Activated CD4-positive, alpha-beta memory T cell treated with anti-CD3 and anti-CD28 coated beads for 36 hours (primary cell): ENCODE measurements at places on chromosomes 16 and 17. TPM values are rescaled to one million over a fixed set of nuclear protein-coding genes. Genes with fewer than 3 reads are reported as not detected.

SRCIN1 gene
- 0.92 TPM for total RNA-seq

CD300E gene
- total RNA-seq: not detected

ICAM2 gene
- total RNA-seq: 66.7 TPM

KCNJ12 gene
- not detected for total RNA-seq

COL1A1 gene
- total RNA-seq: 3.7 TPM

DNA sequence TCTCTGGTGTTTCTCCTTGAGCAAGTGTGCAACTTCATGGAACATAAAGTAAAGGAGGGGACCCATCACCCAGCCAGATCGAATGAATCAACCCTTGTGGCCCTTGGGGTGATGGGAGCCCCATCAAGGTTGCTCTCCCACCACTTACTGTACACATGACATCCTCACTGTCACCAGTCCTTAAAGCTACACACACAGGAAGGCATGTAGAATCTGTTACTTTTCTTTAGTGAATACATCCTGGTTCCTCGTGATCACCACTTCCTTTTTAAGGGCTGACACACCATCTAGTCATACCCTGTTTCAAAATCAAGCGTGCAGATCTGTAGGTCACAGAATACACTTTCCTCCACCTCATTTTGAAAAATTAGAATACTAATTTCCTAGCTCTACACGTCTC lies 22.6 kb upstream of the MPHOSPH6 start:
- DNase-seq: peak; percentile 58

- DNase-seq: no peak
Observed at GRCh38 chr17:6549384-6550036, 6.8 kb downstream of the PITPNM3 start.

GRCh38 chr16:4814046-4814445 lies 11.6 kb upstream of the ROGDI start:
- DNase-seq: no peak

- no peak for DNase-seq
Observed at GRCh38 chr17:78267253-78268073, 36.0 kb downstream of the TMEM235 start.

DNA sequence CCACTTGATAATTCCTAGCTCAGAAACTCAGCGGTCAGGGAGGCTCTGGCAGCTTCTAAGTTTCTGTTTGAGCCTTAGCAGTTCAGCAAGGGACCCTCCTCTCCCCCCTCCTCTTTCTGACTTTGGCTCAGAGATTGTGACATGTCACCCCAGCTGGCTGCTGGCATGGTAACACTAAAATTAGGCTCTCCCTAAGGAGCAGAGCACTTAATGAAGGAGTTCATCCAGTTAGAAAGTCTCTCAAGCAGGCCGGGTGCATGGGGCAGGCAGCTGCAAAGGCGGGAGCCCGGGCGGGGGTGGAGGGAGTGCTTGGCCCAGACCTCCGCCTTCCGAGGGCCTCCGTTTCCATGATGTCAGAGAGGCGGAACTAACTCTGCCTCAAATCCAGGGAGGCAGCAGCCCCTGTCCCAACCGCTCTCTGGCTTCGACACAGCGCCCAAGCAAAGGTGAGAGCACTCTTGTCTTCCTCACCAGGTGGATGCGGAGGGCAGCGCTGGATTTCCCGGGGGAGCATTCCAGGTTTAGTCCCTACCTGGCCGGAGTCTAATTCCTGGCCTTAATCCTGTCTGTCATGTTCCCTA lies 128.0 kb upstream of the PLCG2 start:
- no peak for DNase-seq

- DNase-seq: no peak
Observed at GRCh38 chr17:58525239-58525638, 10.8 kb upstream of the MTMR4 start.

DNA sequence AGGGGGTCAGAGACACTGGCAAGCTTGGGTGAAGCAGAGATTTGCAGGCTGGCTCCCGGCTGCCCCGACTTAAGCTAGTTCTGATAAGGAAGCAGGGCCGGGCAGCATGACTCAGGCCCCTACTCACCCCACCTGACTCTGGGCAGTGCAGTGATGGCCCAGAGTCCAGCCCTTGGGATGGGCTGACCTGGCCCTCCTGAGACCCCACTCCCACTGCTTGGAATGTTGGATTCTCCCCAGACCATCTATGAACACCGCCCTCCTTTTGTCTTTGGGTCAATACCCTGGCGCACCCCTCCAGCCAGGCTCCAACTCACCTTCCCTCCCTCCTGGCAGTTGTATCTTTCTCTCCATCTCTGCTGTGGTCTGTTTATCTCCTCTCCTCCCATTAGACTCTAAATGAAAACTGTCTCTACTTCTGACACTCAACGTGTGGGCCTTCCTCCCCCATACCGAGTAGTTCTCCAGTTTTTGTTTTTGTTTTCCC lies 21.0 kb downstream of the LGALS3BP start:
- no peak for DNase-seq

DNA sequence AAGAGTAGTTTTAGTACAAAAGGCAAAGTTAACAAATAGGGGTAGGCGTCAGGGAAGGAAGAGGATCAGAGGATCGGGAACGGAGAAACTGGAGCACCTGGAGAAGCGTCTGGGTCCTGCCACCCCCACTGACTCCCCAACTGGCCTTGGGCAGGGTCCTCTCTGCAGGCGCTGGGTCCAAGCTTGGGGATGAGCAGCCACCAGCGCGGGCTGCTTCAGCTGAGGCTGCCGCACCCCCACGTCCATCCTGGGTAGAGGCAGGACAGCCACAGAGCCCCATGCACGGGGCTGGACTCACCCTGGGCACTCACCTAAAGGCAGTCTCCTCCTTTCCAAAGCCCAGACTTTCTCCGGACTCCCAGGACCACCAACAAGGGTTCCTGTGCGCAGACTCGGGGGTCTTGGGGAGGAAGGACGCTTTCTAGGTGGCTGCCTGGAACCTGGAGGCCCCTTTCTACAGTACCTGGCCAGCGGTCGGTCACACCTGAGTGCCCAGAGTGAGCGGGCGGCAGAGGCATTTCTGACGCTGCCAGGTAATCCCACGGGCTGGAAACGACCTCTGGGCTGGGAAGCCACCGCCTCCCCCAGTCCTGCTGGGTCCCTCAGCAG lies 1.1 kb downstream of the HS3ST6 start:
- DNase-seq: no peak

DNA sequence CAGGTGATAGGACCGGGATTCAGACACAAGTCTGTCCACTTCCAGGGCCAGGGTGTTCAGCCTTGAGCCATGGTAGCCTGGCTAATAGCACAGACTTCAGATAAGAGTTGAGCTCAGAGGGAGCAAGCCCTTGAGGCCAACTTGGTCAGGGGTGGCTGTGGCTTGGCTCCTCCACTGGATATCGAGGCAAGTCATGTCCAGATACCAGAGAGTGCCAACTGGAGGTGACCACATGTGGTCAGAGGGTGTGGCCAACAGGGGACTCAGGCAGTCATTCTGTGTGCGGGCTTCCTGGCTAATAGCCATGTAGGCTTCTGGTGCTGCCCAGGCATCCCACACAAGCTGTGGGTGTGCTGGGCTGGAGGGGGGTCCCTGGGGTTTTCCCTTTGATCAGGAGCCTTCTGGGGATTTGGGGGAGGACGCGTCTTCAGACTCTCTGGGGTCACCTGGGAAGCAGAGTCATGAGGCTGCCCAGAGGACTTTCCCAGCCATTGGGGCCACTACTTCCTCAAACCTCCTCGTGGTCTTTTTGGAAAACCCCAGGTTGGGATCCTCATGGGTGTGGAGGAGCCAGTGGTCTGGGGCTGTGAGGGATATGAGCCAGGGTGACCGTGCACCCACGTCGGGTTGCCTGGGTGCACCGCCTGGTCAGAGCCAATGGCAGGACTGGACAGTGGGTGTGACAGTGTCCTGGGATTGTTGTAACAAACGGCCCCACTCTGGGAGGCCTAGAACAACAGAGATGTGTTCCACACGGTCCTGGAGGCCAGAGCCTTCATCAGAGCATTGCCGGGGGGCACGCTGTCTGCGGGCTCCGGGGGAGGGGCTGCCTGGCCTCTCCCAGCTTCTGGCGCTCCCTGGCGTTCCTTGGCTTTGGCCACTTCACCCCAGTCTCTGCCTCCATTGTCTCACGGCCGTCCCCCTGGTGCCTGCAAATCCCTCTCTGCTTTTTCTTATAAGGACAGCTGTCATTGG lies 25.0 kb downstream of the COX4I1 start:
- DNase-seq: no peak

DNA sequence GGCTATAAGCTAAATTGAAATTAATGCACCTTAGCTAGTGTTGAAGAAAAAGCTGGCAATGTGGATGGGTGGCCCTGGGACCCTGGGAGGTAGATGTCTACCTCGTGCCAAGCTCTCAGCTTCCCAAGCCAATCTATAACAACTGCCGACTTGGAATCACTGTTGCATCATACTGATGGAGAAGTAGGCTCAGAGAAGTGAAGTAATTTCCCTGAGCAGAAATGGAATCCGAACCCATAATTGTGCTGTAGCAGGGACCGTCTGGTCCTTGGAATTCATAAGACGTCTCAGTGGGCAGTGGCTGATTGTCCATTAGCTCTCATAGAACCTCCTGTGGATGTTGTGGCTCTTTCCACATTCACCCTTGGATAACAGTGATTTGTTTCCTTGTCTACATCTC lies 196.6 kb downstream of the RAB11FIP4 start:
- no peak for DNase-seq

DNA sequence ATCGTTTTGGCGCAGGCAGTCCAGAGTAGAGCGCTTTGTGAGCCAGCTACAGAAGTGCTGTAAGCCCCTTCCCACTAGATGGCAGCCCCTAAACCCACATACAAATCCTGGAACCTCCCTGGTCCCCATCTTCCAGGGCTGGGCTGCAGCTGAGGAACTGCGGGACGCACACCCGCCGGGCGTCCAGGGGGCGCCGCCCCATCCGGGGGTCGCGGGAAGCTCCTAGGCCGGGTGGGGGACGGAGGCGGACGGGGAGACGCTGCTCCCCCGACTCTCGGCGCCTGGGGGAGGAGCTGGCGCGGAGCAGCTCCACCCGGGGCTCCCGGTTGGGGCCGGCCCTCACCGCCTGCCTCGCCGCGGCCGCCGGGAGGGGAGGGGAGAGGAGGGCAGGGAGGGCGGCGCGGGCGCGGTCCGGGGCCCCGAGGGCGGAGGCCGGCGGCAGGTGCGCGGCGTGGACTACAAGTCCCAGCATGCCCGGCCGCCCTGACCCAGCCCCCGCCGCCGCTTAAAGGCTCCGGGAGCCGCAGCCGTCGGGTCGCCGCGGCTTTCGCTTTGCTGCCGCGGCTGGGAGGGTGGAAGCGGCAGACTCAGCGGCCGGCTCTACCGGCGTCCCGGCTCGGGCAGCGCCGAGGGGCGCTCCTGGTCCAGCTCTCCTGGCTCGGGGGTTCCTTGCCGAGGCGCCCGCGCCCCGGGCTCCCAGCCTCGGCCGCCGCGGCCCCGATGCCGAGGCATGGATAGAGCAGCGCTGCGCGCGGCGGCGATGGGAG lies at the start of gene KSR1:
KSR1 (plus strand) TSS at position 535 of the 767 bp plus-strand sequence; CDS start at position 731, 196 bp downstream.
- peak; percentile 88 for DNase-seq

DNA sequence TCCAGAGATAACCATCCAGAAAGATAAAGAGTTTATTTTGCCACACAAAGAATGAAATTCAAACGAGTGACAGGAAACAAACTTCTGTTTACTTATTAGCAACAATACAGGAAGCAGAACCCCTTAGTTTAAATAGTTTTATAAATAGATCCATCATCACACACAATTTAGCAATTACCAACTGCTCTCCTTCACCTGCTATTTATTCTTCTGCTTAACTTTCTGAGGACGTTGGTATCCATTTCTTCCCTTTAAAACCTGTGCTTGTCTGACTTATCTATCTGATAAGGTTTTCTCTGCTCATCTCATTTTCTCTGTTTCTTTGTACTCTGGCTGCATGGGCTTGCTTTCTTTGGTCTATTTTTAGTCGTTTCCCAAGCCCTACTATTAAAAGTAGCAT lies 4.3 kb upstream of the ADAMTS18 start:
- no peak for DNase-seq

GRCh38 chr16:495127-495748 lies 32.3 kb upstream of the CAPN15 start:
- DNase-seq: peak; percentile 35

- DNase-seq: no peak
Observed at GRCh38 chr16:24497440-24497839, 41.9 kb upstream of the RBBP6 start.

DNA sequence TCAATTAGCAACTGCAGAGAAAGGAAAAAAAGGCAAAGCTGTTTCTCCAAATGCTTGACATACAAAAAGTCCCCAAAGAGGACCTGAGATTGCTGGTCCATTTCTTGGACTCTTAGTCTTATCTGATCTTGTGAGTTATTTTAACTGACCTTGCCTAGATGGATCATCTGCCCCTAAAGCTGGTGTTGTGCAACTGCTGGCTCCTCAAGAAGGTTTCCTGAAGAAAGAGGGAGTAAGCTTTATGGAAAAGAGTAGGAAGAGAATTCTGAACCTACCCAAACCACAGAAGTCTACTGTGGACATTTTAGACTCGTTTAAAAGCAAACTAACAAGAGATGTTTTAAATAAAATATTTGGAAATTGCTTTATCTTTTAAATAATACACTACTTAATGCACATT lies 140.0 kb upstream of the HS3ST3A1 start:
- DNase-seq: no peak

GRCh38 chr17:2595716-2596115 lies 2.3 kb downstream of the PAFAH1B1 start:
- DNase-seq: no peak

GRCh38 chr17:81842378-81842724 lies 7.5 kb upstream of the PPP1R27 start:
- no peak for DNase-seq

DNA sequence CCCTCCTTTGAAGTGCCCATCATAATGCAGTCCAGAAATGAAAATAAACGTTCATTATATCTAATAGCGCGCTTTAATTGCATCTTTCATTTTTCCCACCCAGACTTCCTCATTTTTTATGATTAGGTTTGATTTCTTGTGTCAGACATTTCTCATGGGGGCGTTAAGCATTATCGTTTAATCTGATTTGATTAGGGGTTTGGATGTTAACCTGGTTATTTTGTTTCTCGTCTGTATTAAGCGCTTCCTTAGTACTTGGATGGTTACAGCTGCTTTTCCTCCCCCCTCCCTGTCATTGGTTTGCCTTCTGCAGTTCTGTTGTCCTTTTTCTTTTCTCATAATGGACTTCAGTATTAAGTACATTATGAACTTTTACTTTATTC lies 540 bp downstream of the MFSD11 start:
- no peak for DNase-seq

GRCh38 chr17:10403589-10403988 lies 18.2 kb downstream of the MYH8 start:
- no peak for DNase-seq
